Activated T-cell treated with anti-CD3 and anti-CD28 coated beads, Interleukin-2, amount 50 U/mL, for 1 hour (primary cell): ENCODE measurements at places on chromosomes 16 and 17.

GRCh38 chr16:50066482-50067289 is 916 bp downstream of the HEATR3 start:
- no peak for DNase-seq

- DNase-seq = no peak
Observed at GRCh38 chr16:54488729-54489128, 202.1 kb upstream of the IRX3 start.

DNA sequence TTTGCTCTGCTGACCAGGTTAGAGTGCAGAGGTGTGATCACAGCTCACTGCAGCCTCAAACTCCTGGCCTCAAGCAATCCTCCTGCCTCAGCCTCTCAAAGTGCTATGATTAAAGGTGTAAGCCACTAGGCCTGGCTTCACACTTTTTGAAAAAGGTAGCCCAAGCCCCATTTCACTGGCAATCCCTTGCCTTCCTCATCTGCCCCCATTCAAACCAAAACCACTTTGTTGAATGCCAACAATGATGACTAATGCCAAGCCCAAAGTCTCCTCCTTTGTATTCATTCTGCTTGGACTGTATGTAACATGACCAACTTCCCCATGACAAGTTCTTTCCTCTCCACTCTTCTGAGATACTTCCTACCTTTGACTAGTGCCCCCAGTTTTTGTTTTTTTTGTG is 33.1 kb downstream of the N4BP1 start:
- DNase-seq = no peak

- no peak for DNase-seq
Observed at GRCh38 chr16:66081775-66082366, 284.6 kb upstream of the CDH5 start.

- DNase-seq = no peak
Observed at GRCh38 chr17:72110231-72110941, 10.4 kb upstream of the SOX9 start.
